ENCODE measurements at places on chromosomes 6 and 20.
A peak's percentile ranks its signal among the peaks of the same experiment; 100 is the strongest.

DNA sequence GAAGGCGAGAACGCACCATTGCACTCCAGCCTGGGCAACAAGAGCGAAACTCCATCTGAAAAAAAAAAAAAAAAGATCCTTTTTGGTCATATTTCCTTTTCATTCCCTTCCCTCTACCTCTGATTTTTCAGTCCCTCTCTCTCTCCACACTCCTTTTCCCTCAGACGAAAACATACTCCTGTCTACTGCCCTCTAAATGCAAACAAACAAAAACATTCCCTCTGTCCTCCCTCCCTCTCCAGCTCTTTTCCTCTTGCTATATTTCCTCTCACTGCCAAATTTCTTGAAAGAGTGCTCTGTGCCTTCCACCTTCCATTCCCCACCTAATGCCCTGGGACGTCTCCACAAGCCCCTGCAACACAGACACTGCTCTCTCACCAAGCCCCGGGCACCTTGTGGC lies 14.9 kb upstream of the MDFI start:
- DNase-seq = no peak

GRCh38 chr6:120348926-120349325 lies 985.4 kb downstream of the TBC1D32 start:
- no peak for DNase-seq

DNA sequence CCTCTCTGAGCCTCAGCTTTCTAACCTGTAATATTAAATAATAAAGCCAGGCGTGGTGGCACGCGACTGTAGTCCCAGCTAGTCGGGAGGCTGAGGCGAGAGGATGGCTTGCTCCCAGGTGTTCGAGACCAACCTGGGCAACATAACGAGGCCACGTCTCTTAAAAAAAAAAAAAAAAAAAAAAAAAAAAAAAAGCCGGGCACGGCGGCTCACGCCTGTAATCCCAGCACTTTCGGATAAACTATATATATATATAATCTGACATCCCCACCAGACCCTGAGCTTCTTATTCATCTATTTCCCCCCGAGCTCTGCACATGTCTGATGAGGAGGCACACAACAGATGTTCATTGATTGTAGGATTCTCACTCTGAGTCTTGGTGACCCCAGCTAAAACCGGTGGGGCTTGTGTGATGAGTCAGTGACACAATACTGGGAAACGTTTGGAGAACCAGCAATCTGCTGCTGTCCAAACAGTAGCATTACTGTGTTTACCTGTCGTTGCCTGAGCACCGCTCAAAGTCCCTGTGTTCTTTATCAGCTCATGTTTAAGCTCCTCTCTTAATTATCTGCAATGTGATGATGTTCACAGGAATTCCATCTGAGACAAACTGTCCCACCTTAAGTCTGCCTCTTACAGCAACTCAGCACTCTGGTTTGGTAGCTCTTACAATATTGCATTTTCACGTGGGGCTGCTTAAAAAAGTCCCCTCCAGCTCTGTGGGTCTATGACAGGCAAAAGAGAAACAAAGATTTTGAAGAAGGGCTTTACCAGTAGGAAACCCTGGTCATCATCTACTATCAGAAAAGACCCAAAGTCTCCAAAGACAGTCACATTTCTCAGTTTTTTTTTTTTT lies 1.0 kb upstream of the SPATA2 start:
- no peak for DNase-seq

- DNase-seq = no peak
Measured at GRCh38 chr6:63589952-63590411, 17.7 kb downstream of the LOC128125822 start.

- DNase-seq = no peak
Measured at GRCh38 chr6:20722455-20722854, 188.2 kb downstream of the CDKAL1 start.

DNA sequence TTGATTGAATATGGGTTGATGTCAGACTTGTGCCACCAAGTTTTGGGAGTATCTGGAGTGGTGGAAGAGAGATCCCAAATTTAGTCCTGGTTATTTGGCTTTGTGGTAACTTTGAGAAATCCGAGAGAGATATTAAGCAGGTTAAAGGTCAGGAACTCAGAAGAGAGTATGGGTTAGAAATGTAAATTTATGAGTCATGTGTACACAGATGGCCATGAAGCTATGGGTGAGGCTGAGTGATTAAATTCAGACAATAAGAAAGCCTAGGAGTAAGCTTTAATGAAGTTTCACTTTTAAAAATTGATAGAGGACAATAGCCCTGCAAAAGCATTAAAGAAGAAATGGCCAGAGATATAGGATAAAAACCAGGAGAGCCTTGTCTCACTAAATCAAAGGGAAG lies 14.3 kb downstream of the RIMS1 start:
- no peak for DNase-seq

DNA sequence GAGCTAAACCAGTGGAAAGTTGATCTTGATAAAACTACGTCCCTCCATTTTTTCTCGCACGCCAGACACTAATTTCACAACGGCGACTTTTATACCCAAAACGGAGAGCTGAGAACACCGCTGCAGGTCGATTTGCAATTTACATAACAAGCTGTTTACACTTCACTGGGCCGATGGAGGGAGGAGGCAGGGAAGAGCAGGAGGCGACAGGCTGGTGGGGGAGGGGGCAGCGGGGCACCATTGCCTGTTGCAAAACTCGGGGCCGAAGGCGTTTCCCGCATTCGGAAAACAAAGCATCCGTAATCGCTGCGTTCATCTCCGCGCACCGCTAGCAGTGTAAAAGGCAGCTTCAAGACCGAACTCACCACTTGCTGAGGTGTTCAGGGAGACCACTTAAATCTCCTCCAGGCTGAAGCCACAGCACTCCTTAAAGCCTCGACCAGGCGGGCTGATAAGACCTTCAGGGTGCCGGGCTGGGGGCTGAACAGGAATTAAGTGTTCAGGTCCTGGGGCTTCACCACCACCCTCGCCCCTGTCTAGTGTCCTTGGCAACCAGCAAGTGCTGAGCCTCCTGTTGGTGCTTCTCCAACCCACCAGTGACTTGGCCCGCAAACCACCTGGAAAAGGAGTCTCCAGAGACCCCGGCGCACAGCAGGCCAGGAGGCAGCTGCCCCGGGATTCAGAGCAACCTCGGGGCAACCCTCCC lies 2.0 kb upstream of the FOXC1 start:
- no peak for DNase-seq

GRCh38 chr6:159565181-159565710 lies 127.8 kb downstream of the SOD2 start:
- DNase-seq = no peak

- no peak for DNase-seq
Measured at GRCh38 chr20:64242003-64242796, 13.3 kb upstream of the PCMTD2 start.

GRCh38 chr6:90720404-90720803 lies 133.5 kb upstream of the MAP3K7 start:
- no peak for DNase-seq

DNA sequence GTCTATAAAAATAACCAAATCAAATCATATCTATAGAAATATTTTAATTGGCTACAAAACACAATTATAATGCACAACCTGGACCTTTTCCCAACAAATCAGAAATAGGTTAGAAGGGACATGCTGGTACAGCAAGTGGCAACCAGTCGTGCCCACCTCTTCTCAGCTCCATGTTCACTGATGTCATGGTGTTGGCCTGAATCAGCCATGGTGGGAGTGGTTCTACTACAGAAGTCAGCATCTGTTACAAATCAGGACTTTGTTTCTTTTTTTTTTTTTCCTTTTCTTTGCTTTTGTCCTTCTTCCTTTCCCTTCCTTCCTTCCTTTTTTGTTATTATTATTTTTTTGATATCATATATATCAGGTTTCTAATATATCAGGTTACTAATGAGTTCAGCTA lies 91.2 kb downstream of the RALGAPA2 start:
- no peak for DNase-seq

- no peak for DNase-seq
Measured at GRCh38 chr6:90765491-90765890, 178.6 kb upstream of the MAP3K7 start.

- no peak for DNase-seq
Measured at GRCh38 chr6:5457983-5458683, 196.8 kb downstream of the FARS2 start.

DNA sequence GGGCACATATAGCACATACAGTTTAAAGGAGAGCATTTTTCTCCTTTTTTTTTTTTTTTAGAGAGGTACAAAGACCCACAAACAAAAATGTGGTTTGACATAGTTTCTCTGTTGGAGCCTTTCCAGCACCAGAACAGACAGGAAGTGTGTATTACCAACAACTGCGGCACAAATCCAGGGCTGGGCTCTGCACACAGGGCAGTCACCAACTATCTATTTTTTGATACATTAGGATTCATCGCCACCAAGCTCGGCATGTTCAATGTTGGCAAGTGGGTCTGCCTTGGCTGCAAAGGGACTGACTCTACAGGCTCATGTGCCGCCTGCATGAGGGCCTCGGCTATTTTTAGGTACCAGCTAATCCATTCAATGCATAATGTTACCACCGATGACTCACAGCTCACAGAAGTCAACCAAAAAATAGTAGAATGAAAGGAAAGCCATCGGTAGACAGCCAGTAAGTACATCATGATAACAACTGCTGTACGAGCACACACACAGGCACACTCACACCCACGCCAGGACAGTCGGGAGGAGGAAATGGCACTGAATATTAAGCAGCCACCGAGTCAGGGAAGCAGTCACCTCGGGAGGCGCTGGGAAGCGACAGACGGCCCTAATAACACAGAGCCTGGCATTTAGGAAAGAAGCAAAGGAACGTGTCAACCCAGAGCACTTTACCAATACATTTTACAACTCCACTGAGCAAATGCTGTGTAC lies 81.6 kb downstream of the GMPR start:
- peak; percentile 52 for DNase-seq

- no peak for DNase-seq
Measured at GRCh38 chr20:59151820-59152219, 11.8 kb upstream of the ZNF831 start.

DNA sequence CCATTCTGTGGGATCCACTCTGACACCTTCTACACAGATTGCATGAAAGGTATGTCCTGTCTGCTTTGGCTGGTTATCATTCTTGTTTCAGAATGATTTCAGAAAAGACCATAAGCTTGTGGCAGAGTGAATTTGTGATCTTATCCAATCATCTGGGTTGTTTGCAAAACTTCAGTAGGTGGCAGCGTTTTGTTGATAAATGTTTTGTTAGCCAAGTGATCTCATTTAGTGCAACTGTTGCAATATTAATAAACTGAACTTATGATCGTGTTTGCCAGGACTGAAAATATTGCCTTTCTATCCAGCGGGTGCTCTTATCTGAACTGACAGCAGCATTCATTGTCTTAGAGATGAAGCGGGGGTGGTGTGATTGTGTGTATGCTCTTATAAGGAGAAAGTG lies 613.2 kb upstream of the NOX3 start:
- DNase-seq = no peak

DNA sequence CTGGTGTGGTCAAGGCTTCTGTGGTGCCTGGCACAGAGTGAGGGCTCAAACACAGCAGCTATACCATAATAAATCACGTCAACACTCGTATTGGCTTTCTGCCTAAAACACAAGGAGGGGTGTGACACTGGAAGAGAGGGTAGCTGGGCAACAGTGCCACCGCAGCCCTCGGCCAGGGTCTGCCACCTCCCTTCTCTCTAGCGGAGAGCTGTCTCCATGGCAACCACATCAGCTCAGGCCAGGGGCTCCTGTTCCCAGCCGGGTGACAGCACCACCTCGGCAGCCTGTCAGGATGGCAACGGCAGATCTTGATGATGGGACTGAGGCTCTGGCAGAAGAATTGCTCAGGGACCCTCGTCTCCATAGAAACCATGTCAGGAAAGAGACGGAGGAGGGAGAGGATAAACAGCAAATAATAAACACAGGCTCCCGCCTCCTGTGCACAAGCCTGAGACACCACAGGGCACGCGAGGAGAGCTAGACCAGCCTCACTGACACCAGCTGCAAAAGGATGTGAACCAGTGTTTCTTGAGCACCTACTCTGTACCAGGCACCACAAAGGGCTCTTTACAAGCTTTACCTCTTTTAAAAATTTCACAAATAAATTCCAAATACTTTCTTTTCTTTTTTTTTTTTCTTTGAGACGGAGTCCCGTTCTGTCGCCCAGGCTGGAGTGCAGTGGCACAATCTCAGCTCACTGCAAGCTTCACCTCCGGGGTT lies 50.4 kb upstream of the TLDC2 start:
- DNase-seq = no peak

DNA sequence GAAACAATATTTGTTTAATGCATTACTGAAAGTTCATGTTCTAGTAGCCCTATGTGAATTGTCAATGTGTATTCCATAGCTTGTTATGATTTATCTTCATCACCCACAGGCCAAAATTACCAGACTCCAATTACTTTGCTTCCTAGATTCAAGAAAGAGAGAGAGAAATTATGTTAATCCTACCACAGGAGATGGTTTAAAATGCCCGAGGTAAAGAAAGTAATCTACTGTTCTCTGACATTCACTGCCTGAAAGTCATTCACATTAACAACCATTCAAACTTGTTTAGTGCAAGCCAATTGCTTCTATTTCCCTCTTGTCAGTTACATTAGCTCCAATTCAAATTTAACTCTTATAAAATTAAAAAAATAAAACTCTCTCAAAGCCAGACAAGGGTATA lies 260.4 kb upstream of the THEMIS start:
- DNase-seq = no peak

GRCh38 chr20:50462093-50462690 lies 48.0 kb upstream of the PTPN1 start:
- no peak for DNase-seq

- no peak for DNase-seq
Measured at GRCh38 chr6:186340-186965, 105.8 kb upstream of the DUSP22 start.

- no peak for DNase-seq
Measured at GRCh38 chr20:2231701-2232100, 64.1 kb upstream of the TGM3 start.

DNA sequence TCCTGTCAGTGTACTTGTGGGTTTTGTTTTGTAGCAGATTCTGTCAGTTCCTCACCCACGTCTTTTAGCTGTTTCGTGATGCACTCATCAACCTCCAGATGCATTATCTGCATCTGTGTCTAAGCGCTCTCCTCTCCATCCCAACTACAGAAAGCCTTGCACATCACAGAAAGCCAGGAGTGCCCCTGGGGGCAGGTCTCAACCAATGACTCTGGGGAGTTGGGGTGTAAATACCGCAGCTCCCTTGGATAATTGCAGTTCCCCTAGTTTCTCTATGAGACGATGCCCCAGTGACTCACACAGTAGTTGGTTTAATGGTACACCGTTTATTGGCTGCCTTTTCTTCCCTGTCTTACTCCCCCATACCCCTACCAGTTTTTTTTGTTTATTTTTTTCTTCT lies 158.1 kb downstream of the SOX4 start:
- DNase-seq = no peak

- no peak for DNase-seq
Measured at GRCh38 chr6:45665859-45666258, 288.1 kb upstream of the SUPT3H start.

GRCh38 chr6:33126101-33126714 lies 50.4 kb downstream of the HLA-DPB1 start:
- peak; percentile 70 for DNase-seq

DNA sequence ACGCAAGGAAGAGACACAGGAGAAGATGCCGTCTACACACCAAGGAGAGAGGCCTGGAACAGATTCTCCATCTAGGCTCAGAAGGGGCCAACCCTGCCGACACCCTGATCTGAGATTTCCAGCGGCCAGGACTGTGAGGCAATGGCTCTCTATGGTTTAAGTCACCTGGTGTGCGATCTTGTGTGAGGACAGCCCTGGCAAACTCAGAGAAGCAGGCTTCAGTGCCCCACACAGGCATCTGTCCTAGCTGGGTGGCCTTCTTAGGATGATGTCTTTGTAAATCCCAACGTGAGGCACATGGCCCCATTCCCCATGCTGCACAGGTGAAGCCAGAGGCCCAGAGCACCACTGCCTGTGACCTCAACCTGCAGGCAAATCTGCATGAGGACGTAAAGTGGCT lies 87.6 kb upstream of the FRMD1 start:
- DNase-seq = no peak
